NCI-H510A treated with DMSO at 0.1 percent for 48 hours (cell line): ENCODE measurements at places on chromosomes 4 and X.

GRCh38 chrX:97224148-97224547 is 340.4 kb downstream of the RPA4 start:
- DNase-seq = no peak

DNA sequence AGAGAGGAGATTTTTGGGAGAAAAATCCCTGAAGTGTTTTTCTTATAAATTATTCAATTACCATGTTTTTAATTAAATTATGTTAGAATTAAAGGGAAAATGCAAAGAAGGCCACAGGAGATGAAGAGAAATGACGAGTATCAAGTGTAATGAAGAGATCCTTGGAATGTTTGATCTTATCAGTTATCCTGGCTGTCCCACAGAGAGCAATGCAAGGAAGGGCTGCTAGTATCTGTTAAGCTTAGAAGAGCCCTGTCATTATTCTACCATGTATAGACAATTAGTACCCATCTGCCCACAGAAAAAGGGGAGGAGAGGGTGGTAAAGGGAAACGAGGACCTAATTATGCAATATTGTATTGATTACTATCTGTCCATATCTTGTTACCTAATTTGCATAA is 257.1 kb downstream of the BANK1 start:
- DNase-seq = no peak

GRCh38 chrX:50180073-50180940 is 20.5 kb downstream of the AKAP4 start:
- no peak for DNase-seq

GRCh38 chr4:74327762-74328161 is 19.5 kb downstream of the EPGN start:
- no peak for DNase-seq

- no peak for DNase-seq
Observed at GRCh38 chrX:30822068-30822681, 66.9 kb downstream of the TAB3 start.

DNA sequence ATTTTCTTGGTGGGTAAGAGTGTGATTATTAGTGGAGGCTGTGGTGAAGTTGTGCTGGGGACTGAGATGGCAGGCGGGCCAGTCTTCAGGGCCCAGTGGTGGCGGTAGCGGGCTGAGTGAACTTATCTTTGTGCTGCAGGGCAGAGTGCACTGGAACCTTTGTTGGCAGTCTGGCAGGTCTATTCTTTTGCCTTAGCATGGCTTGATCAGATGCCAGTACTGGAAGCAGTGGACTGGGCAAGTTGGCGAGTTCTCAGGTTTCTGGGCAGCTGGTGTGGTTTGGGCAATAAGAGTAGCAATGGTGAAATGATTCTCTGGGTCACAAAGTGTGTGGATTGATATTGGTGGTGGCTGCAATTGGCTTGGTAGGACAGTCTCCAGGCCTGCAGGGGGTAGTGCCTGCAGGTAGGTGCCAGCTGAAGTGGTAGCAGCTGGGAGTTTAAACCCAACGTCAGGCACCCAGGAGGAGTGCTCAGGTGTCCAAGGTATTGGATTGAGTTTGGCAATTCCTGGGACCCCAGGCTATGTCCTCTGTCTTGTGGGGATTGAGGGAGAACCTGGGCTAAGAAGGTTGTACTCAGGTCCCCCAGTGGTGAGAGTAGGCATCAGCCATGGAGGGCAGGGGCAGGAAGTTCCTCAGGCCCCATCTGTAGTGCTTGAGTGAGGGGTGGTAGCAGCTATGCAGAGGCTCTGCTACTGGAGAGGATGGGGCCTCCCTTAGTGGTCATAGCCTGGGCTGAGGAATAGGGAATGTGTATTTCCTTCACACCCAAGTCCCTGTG is 34.9 kb upstream of the SLC25A14 start:
- DNase-seq = no peak

GRCh38 chrX:40449396-40449795 is 131.4 kb upstream of the ATP6AP2 start:
- DNase-seq = peak; percentile 3
